ENCODE measurements at places on chromosomes 7 and 10.
A peak's percentile ranks its signal among the peaks of the same experiment; 100 is the strongest.

DNA sequence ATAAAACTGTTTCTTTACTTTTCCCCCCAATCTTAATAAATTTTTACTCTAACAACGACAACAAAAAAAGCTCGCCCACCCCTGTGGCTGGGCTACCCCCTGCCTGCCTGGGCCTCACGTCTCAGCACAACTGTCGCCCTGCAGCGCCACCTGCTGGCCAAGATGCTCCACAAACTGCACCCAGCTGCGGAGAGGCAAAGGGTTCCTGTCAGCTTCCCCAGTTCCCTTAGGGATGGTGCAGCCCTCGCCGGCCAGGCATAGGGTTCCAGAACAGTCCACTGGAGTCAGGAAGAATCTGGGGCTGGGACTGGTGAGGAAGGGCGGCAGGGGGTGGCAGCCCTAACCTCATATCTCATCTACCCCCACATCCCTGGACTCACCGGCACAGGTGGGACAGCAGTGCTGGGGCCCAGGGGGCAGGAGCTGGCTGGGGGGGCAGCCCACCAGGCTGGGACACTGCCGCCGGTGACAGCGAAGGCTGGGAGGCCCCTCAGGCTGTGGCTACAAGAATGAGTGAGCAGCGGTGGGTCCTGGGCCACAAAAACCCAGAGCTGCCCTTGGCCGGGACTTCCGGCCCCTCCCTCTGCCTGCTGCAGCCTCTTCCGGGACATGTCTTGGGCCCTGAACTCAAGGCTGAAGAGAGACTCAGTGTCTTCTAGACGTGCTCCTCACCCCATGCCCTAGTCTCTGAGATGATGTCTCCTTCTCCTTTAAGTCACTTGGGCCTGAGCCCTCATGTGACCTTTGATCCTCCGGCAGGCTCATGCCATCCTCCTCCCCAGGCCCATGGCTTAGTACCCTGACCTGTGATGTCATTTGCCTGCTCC lies 21.2 kb downstream of the ATP6V1F start:
- DNase-seq = peak; percentile 67

GRCh38 chr7:137454767-137455166 lies 111.2 kb upstream of the PTN start:
- peak; percentile 99 for DNase-seq

GRCh38 chr10:100362570-100363496 lies 15.8 kb downstream of the SCD start:
- no peak for DNase-seq

DNA sequence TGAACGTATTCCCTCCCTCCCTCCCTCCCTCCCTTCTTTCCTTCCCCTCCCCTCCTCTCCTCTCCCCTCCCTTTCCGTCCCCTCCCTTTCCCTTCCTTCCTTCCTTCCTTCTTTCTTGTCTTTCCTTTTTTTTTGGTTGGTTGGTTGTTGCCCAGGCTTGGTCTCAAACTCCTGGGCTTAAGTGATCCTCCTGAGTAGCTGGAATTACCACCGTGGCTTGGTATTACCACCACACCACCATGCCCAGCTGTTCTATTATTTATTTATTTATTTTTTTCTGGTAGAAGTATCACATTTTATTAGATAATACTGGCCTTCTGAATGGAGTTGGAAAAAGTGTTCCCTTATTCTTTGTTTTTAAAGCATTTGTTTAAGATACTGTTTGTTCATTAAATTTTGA lies 95.9 kb downstream of the PHF14 start:
- no peak for DNase-seq

GRCh38 chr7:115475206-115475605 lies 553.3 kb downstream of the MDFIC start:
- DNase-seq = no peak

GRCh38 chr10:94308866-94309265 lies 53.9 kb downstream of the NOC3L start:
- DNase-seq = no peak

DNA sequence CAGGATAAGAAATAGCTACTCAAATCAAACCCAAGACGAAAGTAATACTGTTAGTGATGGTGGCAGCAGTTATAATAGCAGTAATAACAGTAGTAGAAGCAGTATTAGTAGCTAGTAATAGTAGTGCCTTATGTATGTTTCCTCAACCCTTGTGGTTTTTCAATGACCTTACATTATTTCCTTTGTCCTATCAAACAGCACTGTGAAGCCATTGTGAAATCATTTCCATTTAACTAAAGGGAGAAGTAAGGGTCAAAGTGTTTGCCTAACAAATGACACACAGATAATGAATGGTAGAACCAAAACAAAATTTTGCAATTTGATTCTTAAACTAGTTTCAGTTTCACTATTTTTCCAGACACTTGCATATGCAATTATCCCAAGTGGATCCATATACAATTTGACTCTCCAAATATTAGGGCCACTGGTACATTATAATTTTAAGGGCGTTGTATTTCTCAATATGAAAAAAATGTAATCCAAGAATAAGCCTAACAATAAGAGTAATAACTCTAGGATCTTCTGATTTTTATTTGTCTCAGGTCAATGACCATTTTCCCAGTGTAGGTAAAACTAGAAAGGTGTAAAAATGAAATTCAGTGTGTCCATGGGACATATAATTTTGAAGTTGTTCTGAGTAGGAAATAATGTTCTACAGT lies 33.7 kb upstream of the TMEM26 start:
- peak; percentile 87 for DNase-seq

DNA sequence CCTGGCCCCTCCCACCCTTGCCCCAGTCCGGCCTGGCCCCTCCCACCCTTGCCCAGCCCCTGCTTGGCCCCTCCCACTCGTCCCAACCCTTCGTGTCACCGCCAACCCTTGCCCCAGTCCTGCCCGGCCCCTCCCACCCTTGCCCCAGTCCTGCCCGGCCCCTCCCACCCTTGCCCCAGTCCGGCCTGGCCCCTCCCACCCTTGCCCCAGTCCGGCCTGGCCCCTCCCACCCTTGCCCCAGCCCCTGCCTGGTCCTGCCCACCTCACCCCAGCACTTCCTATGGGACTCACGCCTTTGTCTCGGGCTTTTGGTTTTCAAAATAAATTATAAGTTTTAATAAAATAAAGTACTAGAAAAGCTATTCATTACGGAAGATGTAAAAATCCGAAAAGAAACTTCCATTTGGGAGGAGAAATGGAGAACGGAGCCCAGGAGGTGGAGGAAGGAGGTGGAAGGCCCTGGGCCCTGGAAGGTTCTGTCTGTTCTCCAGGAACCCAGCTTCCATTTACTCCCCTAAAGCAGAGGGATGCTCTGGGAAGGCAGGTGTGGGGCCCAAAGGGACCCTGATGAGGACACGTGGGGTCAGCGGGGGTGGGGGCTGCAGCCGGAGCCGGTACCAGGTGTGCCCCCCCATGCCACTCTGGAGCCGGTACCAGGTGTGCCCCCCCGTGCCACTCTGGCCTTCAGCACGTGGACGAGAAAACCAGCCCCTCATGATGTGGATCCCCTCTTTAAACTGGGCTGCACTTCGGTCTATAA lies 52.2 kb downstream of the PWWP2B start:
- DNase-seq = peak; percentile 22

- DNase-seq = no peak
These were observed 139.5 kb downstream of the BMPER start for GRCh38 chr7:34044734-34045353.

GRCh38 chr7:122416336-122416735 lies 111.8 kb upstream of the FEZF1 start:
- no peak for DNase-seq

DNA sequence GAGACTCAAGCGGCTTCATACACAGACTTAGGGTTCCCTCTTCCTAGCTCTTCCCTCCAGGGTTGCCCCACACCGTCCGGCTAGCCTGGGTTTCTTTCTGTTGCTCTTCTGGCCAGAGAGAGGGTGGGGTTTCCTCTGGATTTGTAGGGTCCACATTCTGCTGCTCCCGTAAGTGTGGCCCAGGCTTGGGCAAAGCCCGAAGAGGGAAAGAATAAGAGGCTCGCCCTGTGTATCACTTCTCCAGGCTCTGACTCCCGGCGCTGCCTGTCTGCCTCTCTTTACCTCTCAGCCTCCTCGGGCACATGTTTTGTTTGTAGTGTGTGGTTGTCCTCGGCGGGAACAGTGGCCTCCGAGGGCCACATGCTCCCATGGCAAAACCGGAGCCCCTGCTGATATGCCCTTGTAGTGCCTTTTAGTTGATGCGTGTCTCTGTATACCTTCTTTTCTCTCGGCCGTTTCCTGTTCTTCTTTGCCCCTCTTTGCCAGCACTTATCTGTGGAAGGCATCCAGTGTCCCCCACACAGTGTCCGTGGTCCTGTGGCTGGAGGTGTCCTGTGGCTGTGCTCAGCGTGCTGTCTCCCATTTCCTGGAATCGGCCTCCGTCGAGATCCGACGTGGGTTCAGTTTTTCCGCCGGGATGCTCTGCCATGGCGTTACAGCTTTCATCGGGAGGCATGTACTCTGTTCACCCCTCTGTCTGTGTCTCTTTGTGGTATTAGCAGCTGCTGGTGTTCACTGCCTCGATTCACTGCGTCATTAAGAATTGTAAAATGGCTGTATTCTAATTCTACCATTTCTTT lies 102.9 kb downstream of the INPP5A start:
- no peak for DNase-seq

- DNase-seq = no peak
These were observed 143.2 kb upstream of the C7orf33 start for GRCh38 chr7:148447221-148447849.

- DNase-seq = no peak
These were observed 474.8 kb upstream of the PFKP start for GRCh38 chr10:2592360-2593160.

GRCh38 chr7:81682873-81683272 lies 87.0 kb downstream of the HGF start:
- peak; percentile 76 for DNase-seq

DNA sequence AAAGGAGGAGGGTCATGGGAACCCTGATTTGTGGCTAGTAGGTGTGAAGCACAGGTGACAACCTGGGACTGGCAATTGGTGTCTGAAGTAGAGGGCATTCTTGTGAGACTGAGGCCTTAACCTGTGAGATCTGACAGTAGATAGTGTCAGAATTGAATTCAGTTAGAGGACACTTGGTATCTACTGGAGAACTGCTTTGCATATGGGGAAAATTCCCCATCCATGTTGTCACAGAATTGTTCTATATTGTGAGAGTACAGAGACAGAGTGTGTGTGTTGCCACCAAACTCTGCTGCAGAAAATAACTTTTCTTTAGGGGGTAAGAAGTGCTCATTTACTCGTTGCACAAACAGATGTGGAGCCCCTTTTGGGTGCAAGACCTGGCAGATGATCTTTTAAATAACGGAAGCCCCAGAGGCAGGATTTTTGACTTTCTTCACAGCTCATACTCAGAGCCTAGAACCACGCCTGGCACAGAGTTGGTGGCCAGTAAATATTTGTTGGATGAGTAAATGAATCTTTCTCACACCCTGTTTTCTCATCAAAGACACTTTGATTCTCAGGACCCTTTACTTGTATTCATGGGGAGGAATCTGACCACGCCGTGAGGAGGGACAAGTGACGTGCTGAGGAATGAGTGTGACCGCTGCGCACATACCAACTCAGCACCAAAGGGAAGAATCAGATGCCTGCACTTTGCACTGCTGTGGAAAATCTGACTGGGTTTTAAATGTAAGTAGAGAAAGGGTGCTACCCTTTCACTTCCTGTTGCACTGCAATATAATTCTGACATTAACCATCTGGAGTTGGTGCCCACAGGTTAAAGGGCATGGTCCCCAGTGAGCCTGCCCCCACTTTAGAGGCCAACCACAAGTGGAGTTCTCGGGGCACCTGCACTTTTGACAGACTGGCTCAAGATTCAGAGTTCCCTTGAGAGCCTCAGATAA lies 39.2 kb upstream of the SDHAF3 start:
- DNase-seq = no peak

- DNase-seq = no peak
These were observed 29.8 kb downstream of the UBE2D4 start for GRCh38 chr7:43956027-43956426.

DNA sequence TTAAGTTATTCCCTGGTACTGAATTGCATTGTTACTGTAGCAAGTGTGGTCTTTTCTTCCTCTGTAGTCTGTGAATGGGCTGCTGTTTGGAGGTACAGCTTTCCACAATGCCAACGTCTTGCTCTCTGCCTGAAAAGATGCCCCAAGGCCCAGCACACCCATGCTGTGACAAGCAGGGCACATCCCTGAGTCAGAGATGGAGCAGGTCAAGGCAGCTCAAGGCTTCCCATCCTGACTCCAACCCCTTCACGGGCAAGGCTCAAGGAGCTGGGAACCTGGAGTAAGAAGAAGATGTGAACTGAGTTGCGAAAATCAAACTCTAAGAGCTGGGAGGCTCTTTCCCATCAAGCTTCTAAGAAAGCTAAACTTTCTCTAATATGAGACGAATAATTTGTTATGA lies 27.2 kb downstream of the SVIL start:
- DNase-seq = no peak

DNA sequence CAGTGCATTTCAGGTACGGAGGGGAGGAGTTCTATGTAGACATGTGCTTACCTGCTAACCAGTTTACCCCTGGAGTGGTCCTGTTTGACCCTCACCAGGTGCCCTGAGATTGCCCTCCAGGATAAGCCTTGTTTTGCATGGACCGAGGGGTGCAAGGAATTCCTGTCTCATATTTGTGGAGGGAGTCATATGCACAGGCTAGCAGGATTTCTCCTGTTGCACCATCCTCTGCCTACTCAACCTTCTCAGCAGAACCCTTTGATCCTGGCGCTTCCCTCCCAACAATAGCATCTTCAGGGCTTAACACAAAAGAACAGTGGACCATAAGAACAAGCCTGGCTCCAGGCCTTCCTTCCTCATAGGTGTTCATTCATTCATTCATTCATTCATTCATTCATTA lies 7.2 kb downstream of the TRPV6 start:
- DNase-seq = no peak

DNA sequence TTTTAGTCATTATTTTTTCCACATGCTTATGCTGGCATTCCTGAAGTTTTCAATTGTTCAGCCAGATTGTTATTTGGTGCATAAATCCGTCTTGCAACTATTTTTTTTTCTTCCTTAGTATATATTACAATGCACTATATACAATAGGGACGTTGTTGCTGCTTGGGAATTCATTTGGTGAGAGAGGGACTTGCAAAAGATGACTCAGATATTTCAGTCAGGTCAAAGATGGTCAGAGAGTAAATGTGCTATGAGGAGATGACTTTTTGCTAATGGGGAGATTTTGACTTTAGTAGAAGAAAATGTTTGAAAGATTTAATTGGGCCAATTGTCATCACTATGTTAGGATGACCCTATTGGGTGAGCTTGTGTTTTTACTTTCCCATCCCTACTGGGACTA lies 348.4 kb upstream of the MTPN start:
- DNase-seq = no peak

DNA sequence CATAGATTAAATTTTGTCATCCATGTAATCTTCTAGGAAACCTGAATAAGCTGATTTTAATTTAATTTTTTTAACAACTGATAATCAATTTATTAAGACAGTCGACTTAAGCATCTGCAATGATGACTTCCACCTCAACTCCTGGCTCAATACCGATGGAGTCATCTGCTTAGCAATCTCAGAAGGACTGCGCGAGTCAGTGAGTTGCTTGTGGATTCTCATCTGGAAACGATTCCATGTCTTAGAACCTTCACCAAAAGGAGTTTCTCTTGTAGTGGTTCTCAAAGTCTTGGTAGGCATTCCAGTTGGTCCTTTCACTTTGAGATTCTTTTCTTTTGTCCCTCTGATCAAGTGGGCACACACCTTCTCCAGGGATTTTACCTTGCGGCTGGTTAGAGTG lies 85.5 kb downstream of the XRCC2 start:
- no peak for DNase-seq

All from fibroblast of villous mesenchyme (primary cell).